ENCODE measurements at places on chromosomes 1 and 21. TPM values are rescaled to one million over a fixed set of nuclear protein-coding genes. Genes with fewer than 3 reads are reported as not detected.

C8B gene
- not detected for total RNA-seq

DNA sequence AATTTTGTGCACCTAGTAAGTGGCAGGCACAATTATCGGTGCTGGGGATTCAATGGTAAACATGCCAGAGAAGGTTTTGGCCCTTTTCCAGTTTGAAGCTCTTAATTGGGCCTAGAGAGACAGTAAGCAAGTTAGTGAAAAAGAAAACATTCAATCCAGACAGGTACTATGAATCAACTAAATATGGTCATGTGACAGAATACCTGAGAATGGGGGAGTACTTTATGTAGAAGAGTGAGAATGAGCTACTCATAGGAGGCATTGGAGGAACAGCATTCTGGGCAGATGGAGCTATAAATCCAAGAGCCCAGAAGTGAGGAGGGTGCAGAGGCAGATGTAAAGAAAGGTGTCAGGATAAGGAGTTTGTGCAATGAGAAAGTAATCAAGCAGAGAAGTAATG lies 1017.9 kb downstream of the ADGRL2 start:
- DNase-seq = no peak

- no peak for DNase-seq
Measured at GRCh38 chr1:114290341-114290740, 136.7 kb upstream of the SYT6 start.

GRCh38 chr21:41410361-41410760 lies 15.7 kb upstream of the MX1 start:
- no peak for DNase-seq

DNA sequence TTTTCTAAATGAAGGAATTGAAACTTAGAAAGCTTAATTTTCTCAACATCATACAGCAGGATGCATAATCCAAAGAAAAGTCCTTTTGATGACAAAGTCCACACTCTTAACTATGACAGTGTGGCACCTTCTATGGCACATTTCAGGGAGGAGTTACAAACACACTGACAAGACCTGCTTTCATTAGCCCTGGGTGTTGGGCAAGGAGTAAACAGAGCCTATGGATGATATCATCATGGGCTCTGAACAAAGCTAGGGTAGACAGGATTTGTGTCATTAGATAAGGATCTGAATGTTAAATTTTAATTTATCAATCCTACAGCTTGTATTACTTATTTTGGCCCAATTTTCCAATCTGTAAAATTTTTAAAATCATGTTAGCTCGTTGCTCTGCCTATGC lies 62.6 kb upstream of the DENND1B start:
- DNase-seq = no peak

CDC42SE1 gene
- total RNA-seq = 94.2 TPM

KCNE1 gene
- not detected for total RNA-seq

C1orf116 gene
- 0.08 TPM for total RNA-seq

DNA sequence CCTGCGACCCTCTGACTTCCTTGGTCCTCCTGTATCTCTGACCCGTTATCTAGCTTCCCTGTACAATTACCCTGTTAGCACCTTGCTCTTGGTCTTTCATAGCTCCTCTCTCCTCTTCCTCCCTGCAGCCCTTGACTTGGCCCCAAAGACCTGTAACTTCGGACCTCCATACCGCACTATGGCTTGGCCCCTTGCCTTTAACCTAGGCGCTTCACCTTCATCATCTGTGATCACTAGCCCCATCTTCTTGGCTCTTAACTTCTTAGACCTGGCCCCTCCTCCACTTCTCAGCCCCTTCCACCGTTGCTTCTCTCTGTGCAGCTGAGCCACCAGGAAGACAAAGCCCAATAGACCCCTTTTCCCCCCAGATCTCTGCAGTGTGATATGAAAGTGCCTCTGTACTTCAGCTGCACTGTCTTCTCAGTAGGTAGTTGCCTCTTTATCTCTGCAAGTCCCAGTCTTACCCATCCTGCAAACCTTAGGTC lies 740 bp downstream of the ZNF691 start:
- no peak for DNase-seq

- no peak for DNase-seq
Measured at GRCh38 chr1:184254849-184255248, 132.0 kb upstream of the C1orf21 start.

DNA sequence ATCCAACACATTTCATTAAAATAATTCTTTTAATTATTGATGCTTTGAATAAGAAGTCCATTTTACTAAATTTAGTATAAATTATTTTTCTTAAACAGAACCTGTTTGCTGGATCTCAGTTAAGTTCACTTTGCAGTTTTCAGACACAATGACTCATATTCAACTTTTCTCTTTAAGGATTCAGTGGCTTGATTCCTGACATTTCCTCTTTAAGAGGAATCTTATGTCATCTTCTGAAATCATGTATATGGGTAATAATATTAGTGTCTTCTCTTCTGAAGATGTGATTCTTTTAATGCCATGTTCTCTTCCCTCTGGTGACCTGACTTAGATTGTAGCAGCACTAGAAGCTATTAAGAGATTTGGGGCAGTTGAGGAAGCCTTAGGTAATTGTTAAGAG lies 12.6 kb downstream of the CREG1 start:
- no peak for DNase-seq

GRCh38 chr1:48558366-48558765 lies 86.4 kb upstream of the SPATA6 start:
- DNase-seq = no peak

DNA sequence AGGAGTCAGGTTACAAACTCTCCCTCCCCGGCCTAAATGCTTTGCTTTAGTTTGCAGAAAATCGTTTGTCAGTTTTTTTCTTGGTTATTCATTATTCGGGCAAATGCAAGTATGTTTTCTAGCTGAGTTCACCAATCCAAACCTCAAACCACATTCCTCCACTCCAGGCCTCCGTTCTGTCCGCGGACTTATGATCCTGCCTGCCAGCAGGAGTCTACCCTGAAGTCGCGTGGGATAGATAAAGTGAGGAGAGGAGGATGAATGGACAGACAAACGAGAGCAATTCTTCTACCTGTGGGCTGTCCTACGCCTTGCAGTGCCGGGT lies 1.3 kb downstream of the ADAMTS1 start:
- no peak for DNase-seq

DNA sequence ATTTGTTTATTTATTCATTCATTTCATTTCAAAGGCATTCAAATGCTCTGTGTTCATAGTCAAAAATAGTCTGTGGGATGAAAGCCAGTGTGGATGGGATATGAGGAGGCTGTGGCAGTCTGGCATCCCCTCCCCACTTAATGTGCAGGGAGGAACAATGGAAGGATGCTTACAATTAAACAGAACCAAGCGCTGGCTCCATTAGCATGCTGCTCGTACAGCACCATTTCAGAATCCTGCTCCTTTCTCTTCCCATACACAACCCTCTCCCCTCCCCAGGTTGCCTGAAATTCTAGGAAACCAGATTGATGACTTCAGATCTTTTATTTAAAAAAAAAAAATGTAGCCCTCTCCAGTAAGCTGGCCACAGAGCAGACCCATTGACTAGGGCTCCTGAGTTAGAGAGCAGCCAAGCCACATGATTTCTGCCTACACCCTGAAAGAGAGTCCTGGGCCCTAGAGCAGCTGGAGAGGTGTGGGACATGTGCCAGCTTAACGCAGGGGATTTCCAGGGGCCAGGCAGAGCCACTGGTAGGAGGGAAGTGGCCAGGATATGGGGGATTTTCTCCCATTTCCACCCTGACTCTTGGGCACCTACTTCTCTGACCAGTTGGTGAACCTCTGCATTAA lies 205.2 kb downstream of the ASTN1 start:
- no peak for DNase-seq

ZSCAN20 gene
- total RNA-seq = 4.4 TPM

FAM177B gene
- total RNA-seq = not detected

- no peak for DNase-seq
Measured at GRCh38 chr1:185790194-185790735, 56.1 kb downstream of the HMCN1 start.

DNA sequence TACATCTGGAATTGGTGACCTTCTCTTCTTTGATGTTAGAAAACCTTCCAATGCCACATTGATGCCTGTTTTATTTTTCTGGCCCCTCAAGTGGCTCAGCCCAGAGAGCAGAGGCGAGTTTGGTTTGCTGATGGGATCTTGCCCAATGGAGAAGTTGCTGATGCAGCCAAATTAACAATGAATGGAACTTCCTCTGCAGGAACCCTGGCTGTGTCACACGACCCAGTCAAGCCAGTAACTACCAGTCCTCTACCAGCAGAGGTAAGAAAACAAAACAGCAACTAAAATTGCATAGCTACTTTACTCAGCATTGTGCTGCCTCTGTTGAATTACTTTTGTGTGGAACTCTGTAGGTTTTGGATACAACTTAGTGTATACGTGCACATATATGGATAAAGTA lies 97.6 kb downstream of the CC2D1B start:
- DNase-seq = no peak

- peak; percentile 73 for DNase-seq
Measured at GRCh38 chr21:34974162-34974981, 74.7 kb downstream of the RUNX1 start.

GRCh38 chr1:202333861-202334260 lies 7.9 kb downstream of the UBE2T start:
- DNase-seq = no peak

GRCh38 chr1:213484333-213484732 lies 433.3 kb downstream of the RPS6KC1 start:
- no peak for DNase-seq

GRCh38 chr1:245615001-245615400 lies 460.2 kb downstream of the KIF26B start:
- no peak for DNase-seq

DNA sequence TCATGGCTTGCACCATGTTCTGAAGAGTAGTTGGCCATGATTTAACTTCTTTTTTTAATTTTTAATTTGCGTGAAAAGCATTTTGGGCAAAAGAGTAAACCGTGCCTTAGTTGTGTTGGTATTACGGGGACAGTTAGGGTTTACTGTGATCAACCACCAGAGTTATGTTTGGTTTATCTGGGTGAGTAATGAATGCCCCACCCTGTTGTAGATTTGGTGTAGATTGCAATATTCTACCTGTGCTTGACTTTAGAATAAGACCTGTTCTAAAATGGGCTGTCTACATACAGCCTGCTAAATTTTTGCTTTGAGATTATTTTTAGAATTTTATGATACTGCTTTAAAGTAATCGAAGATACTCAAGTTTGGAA lies 1.4 kb downstream of the USP25 start:
- no peak for DNase-seq

- peak; percentile 66 for DNase-seq
Measured at GRCh38 chr1:41739061-41739955, 179.4 kb downstream of the HIVEP3 start.

DNA sequence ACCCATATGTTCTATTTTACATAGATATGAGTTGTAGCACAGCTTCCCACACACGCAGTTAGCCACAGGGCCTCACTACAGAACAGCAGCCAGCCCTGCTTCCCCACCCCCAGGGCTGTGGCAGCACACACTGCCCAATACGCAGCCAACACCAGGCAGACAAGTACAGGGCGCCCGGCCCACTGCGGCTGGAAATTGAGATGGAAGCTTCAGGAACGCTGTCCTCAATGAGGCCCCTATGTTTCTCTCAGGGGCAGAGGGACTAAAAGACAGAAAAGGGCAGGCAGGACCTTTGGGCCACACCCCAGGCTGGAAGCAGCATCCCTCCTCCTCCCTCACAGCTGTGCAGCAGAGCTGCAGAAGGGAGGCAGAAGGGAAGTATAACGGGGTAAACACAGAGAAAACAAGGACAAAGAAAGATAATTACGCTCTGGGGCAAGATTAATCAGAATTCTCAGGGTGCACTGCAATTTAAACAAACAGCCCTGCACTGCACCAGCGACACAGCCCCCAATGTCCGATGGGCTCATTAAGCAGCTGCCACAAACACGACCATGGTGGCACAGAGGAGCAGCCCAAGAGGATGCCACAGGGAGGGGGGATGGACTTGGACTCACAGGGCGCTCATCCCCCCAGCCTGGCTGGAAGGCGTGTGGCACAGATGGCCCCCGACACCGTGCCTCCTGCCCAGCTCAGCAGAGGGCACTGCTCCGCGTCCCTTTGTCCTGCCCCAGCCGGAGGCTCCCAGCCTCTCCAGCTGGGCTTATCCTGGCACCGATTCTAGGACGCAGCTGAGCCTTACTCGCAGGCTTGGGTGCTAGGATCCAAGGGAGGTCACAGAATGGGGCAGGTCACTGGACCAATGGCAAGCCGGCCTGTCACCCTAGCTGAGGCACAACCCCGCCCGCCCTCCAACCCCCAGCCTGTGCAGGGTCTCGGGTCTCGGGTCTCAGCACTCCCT lies 14.2 kb downstream of the WDR4 start:
- no peak for DNase-seq

MPL gene
- total RNA-seq = not detected

- peak; percentile 80 for DNase-seq
Measured at GRCh38 chr21:42534421-42535378, 21.0 kb downstream of the SLC37A1 start.

KRTAP24-1 gene
- not detected for total RNA-seq

DNA sequence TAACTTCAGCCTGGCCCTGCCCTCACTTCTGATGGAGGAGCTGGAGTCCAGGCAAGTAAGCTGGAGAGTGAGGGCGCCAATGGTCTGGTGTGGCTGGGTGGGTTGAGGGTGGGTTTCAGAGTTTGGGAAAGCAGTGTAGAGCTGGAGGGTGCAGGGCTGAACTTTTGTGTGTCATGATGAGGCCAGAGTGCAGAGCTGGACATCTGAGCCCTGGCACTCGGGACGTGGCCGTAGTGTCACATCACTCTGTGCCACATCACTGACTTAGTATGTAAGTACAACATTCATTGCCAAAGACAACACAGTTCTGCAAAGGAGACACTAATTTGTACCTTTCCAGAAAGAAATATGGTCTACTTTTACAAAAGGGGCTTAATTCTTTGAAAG lies 15.8 kb downstream of the SPATA46 start:
- no peak for DNase-seq

DNA sequence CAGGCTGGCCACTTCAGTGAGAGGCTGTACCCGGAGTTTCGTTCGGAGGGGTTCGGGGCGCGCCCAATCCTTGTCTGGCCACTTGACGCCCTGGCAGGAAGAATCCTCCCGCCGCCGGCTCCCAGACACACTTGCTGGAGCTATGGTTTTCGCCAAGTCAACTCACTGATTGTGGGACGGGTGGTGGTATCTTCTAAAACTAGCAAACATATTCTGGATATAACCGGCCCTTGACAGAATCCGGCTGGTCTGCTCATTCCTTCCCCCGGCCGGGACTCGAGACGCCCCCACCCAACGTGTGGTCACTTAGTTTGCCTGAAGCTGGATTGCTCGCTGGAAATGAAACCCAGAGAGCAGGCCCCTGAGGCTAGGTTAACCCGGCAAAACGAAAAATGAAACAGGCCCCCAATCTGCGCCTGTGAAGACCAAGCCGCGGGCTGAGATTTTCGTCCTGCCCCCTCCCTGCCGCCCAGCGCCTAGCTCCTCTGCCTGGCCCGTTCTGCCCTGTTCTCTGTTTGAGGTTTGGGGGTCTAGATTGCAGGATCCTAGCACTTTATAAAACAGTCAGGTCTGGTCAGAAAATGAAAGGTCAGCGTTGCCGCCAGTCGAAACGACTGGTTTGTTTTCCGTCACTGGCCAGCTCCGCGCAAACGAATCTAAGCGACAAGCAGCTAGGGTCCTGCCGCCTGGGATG lies 4.6 kb downstream of the GFI1 start:
- DNase-seq = no peak
